Glutamatergic neuron (in vitro differentiated cells): ENCODE measurements at places on chromosomes 1 and 21. TPM values are rescaled to one million over a fixed set of nuclear protein-coding genes. Genes with fewer than 3 reads are reported as not detected.

DNA sequence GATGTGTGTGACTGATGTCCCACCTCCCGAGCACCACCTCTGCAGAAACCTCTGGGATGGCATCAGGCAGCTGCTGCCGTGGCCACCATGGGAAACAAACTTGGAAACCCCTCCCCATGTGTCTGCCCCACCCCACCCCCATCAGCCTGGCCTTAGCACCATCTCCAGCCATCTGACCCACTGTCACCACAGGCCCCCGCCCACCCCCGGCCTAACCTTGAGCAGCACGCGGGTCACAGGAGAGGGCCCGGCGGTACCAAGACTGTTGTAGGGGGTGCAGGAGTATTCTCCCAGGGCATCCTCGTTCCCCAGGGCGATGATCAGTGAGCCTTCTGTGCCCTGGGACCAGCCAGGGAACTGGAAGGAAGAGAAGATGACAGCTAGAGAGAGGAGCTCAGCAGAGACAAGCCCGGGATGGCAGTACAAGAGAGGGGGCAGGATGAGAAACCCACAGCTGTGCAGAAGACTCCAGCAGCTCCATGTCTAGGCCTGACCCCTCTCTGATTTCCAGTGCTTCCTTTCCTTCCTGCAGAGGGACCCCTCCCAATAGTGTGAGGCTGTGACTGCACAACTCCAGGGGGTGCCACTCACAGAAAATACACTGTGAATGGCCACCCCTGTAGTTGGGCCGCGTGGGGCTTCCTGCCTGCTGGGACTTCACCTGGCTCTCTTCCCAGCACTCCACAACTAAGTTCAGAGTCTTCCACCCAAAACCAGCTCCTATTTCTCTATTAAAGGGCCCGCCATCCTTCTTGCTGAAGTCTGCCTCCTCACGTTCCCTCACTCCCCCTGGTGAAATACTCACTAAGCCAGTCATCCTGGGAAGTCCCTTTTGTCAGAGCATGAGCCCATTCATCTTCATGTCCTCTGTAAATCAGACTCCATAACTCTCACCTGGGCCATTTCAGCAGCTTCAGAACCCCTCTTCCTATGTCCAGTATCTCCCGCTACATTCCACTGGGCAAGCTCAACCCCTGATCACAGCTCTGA lies 7.3 kb upstream of the TAGLN2 start:
- DNase-seq, result no peak

GRCh38 chr21:36753556-36753955 lies 54.6 kb downstream of the SIM2 start:
- no peak for DNase-seq

Gene REG4
- not detected for total RNA-seq

Gene ZNF683
- not detected for total RNA-seq

DNA sequence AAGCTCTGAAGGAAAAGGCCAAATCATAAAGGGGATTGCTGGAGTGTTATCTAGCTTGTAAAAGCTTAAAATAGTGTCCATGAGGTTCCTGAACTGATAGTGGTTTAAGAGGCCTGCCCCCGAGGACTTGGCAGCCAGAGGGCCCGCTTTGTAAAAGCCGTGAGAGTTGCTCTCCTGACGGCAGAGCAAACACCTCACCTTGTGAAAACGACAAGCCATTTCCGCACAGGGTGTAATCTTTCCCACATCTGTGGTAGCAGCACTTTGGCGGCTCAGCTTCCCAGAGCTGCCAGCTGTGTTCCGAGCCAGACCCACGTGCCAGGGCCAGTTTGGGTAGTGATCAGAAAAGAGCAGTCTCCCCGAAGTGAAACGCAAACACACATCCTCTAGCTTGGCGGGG lies 37.0 kb downstream of the SERBP1 start:
- DNase-seq, result no peak
